ENCODE measurements at places on chromosomes 16 and 17.

DNA sequence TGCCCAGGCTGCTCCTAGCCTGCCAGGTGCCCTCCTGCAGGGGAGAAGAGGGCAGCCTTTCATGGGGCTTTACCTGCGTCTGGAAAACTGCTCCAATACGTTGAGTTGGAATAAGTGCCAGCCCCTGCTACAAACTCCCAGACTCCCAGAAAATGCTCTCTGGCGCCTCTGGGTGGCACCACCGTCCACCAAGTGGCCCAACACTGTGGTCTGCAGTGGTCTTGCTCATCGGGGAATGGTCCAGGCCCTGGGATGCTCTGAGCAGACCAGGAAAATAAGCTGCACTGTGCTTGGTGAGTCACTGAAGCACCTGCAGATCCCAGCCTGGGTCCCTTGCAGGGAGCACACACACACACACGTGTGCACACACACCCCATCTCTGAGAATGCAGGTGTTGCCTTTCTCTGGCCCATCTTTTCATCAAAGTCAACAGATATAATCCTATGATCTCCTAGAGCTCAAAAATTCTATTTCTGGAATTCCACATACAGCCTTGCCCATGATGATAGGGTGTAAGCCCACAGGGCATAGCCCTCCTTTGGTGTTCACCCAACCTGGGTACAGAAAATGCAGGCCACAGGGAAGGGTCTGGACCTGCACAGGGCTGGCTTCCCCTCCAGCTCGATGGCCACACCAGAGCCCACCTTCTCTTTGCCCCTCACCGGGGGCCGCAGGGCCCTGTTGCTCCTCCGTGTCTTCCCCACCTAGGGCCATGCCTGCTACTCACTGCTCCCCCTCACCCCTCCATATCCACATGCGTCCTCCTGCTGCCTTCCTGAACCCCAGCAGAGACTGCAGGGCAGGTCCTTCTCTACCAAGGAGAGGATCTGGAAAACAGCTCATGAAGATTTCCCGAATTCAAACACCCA lies 20.5 kb downstream of the CDIP1 start:
- DNase-seq, result no peak

DNA sequence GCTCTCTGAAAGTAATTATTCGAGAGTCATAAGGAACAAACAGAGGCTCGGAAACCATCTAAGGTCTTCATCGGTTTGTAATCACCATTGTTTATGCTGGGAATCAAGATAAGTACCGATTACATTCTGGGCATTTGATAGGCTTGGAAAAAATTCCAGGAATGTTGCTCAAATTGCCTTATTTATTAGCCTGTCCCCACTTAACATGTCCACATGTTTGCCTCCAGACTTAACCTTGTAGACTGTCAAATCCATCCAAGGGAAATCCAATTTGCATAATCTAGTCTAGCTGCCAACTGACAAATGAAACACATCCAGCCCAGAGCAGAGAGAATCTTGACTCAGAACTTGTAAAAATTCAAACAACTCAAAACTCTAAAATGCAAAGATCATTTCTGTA lies 51.3 kb upstream of the TMC5 start:
- DNase-seq, result no peak

- DNase-seq, result no peak
These were observed 475.0 kb upstream of the TOM1L1 start for GRCh38 chr17:54425671-54426070.

DNA sequence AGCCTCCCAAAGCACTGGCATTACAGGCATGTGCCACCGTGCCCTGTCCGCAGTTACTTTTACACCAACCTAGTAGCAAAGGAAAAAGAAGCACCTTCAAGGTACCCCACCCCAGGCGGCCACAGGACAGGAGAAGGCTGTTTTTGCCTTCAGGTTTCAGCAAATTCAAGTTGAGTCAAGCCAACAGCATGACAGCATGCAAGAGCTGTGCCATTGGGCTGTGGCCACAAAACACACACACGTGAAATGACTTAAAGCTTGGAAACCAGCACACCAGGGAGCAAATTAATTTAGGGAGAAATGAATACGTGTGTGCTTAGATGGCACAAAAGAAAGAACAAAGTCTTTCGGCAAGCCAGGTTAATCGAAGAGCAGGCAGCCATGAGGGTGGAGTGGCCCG lies 39.7 kb downstream of the ERCC4 start:
- DNase-seq, result no peak

GRCh38 chr16:4477966-4478365 lies 1.8 kb downstream of the HMOX2 start:
- DNase-seq, result no peak

- no peak for DNase-seq
These were observed 31.7 kb downstream of the IL21R start for GRCh38 chr16:27433636-27434035.

Measured in HS-5 (cell line).